CD4-positive, alpha-beta T cell treated with Interleukin-4 for 4 hours (primary cell): ENCODE measurements at places on chromosomes 16 and 17.

GRCh38 chr16:19933740-19934139 lies 49.1 kb upstream of the GPRC5B start:
- DNase-seq = no peak

DNA sequence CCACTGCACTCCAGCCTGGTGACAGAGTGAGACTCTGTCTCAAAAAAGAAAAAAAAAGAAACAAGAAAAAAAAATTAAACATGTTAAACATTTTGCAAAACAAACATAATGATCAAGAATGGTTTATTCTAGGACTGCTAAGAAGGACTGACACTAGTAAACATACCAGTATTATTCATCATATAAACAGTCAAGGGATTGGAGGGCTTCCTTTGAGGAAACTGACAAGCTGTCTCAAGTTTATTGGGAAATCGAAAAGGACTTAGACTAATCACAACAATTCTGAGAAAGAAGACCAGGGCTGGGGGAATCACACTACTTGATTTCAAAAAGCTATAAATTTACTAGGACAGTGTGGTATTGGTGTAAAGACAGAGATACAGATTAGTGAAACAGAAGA lies 75.5 kb downstream of the MYH10 start:
- DNase-seq = no peak

GRCh38 chr17:82932518-82933310 lies 92.9 kb upstream of the ZNF750 start:
- DNase-seq = no peak

DNA sequence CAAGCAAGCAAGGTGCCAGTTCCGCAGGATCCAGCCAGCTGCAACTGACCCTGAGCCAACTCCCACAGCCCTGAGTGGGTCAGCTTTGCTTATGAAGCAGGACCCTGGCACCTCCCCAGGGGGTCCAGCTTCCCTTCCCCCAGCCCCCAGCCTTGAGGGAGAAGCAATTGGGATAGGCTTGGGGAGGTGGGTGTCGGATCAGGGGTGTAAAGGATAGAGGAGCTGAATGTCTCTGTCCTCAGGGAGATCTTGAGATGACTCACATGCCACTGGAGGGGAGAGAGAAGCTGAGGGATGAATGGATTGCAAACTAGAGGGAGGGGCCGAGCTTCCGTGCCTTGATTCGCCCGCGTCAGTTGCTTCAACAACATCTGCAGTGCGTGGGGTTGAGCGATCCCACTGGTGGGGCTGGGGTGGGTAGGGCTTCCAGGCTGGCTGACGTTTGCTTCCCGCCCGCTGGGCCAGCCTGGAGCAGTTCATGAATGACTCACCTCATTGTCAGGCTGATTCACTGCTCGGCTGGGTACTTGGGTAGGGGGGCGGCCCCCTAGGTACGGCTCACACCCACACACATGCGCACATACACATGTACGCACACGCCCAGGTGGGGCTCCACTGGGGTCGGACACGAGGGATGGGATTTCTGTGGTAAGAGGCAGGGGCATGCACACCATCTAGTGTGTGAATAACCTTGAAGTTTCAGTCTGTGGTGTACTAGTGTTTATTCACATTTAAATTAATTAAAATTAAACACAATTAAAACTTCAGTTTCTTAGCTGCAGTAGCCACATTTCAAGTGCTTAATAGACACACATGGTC lies 3.6 kb upstream of the HROB start:
- DNase-seq = peak; percentile 48

DNA sequence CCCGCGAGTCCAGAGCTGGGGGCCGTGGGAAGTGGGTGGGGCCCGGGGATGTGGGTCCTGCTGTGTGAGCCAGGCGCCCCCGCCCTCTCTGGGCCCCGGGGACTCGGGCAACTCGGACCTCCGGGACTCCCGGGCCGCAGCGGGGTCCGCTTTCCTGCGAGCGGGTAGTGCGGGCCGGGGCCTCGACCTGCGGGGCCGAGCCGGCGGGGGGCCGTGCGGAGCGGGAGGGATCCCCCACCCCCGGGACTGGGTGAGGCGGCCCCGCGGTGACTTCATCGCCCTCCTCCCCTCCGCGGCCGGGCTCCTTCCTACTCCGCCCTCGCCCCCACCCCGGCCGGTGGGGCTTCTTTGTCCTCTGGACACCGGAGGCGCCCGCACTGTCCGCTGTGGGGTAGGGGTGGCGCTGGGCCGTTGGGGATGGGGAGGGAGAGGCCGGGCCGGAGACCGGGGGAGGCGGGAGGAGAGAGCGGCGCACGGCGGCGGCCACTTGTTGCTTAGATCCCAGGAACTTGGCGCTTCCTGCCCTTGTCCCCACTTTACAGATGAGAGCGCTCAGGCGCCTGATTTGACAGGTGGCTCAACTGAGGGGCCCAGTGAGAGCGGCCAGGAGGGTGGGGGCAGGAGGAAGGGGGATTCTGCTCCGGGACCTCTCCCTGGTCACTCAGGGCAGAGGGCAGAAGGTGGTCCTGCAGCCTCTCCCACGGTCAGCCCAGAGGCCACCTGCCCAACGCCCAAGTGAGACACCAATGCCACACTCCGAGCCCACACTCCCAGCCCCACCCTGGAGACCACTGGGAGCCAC lies 874 bp downstream of the CMTM3 start:
- peak; percentile 11 for DNase-seq

DNA sequence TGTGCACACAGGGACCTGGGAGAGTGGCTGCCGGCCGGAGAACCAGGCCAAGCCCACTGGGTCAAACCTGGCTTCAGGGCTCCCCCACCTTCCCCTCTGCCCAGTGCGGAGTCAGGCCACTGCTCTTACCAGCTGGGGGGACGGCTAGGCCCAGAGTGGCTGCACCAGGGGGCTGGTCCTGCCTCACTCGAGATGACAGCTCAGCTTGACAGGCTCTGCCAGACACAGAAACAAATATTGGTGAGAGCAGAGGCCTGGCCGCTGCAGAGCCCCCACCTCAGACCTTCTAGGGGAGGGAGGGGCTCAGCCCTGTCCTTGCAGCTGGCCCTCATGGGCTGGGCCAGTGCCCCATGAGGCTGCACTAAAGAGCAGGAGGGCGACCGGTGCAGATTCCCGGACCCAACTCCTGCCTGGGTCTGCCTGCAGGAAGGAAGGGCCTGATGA lies 4.5 kb downstream of the NUDT16L1 start:
- DNase-seq = no peak

GRCh38 chr17:10295728-10296343 lies 77.0 kb downstream of the MYH13 start:
- peak; percentile 27 for DNase-seq

DNA sequence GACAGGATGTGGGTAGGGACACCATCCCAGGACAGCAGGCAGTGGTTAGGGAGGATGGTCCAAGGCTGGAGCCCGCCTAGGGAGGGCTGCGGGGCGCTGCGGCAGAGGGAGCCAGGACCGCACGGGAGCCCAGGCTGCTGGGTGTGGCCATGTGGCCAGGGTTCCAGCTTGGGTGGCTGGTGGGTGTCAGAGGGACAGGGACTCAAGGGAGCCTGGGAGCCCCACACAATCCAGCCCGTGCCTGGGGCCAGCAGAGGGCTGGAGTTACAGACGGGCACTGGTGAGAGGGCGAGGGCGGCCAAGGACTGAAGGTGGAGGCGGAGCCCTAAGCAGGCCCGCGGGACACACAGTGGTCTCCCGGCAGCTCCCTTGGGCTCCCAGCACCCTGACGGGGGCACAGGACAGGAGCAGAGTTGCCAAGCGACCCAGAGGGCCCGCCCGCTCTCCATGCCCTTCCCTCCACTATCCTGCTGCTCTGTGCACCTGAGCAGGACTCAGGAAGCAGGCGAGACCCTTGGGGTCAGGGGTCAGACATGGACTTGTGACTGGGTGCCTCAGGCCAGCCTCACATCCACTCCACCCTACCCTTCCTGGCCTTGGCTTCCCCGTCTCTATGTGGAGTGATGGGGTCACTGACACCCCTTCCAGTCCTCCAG lies 7.1 kb downstream of the MRPL28 start:
- no peak for DNase-seq

- DNase-seq = no peak
Observed at GRCh38 chr17:41301916-41302901, at the start of gene KRTAP29-1. Gene KRTAP29-1 (minus strand): TSS chr17:41302851. CDS start chr17:41302851, 0 bp downstream.

DNA sequence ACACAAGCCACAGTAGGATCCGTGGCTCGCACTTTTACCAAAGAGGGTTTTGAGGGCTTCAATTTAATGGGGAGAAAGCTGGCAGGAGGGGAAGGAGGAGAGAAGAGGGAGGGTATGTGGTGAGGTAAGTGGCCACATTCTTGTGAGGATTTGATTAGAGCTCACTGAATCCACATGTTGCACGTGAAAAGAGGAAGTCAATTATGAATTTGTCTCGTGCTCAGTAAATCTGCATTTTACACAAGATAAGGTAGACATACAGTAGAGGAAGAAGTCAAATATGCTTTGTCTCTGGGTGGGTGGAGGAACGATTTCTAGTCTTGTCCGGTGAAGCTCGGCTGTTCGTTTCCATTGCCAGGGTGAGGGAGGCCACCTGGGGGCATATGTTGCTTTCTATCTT lies 862 bp downstream of the ZNF232 start:
- DNase-seq = no peak

DNA sequence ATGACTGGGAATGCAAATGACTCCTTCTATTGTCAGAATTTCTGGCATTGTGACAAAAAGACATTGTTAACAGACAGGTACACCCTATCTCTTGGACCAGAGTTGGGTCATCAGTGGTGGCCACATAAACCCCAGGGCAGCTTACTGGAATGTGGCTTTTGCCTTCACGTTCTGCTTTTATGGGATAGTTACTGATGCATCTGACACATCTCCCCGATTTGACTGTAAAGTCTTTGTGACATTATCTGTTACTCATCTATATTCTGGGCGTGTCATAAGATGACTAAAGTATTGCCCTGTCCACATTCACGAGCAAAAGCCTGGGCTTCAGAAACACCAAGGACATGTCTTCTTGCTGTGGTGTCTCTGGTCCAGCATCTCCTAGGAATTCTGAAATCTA lies 18.7 kb upstream of the AQP8 start:
- no peak for DNase-seq

DNA sequence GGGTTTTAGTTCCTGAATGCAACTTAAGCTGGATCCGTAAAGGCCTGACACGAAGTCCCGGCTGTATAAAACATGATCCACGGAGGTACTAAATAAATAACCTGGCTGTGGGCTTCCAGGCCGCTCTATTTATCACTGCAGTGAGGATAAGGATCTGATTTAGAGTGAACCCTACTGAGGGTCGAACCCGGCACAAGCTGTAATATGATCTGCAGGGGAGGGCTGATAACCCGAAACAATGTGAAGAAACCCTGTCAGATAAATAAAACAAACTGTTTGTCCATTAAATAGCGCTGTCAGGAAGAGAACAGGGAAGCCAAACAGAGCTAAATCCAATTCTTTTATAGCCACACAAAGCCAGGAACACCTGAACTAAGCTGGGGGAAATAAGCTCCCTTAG lies 375.6 kb upstream of the SALL1 start:
- DNase-seq = no peak

DNA sequence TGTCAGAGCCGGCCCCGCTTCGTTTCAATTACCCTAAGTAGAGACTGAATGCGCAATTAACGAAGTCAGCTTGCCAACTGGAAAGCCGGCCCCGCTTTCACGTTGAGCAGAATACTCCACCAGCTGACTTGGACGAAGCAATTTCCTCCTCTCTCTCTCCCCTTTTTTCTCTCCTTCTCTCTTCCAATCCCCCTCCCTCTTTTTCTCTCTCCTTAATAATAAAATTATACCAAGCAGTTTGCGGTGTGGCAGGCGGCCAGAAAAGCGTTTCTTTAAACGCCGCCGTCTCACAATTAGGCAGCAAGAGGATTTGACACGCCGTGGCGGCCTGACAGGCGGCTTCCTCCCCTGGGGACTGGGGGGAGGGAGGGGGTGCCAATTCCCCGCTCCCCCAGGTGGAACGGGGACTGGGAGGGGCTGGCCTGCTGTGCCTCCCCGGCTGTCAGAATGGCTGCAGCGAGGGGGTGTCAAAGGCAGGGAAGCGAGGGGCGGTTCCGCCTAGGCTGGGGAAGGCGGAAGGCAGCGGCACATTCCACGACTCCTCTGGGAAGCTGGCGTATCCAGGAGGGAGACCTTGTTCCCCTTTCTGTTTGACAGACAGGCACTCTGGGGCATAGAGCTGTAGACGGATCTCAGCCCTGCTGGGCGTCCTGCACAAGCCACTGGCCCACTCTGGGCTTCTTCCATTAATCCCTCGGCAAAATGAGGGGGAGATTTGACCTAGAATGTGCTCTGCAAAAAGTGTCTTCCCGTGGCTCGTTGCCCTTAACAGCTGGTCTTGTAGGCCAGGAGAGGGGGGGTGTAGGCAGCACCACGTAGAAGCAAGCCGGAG lies 52.7 kb downstream of the SREBF1 start:
- peak; percentile 8 for DNase-seq

GRCh38 chr17:77002103-77003045 lies 134.2 kb downstream of the MGAT5B start:
- no peak for DNase-seq

GRCh38 chr16:46976550-46976949 lies 3.1 kb upstream of the DNAJA2 start:
- DNase-seq = peak; percentile 10

GRCh38 chr17:17118399-17118798 lies 76.1 kb downstream of the MPRIP start:
- no peak for DNase-seq

- DNase-seq = no peak
Observed at GRCh38 chr16:4360538-4361021, 9.5 kb upstream of the PAM16 start.

DNA sequence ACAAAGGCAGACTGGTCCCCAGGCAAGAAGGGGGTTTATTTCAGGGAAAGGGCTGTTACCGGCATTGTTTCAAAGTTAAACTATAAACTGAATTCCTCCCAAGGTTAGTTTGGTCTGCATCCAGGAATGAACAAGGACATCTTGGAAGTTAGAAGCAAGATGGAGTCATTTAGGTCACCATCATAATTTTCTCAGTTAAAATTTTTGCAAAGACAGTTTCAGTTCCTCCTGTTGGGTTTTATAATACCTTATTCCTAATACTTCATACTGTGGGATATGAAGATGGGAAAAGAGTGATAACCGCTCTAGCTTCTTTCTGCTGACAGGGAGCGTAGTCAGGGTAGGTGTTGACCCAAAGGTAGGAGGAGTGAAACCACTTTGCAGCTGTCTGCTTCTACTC lies 24.8 kb downstream of the PMM2 start:
- no peak for DNase-seq

GRCh38 chr17:50966163-50966666 lies 100.1 kb upstream of the TOB1 start:
- DNase-seq = no peak

DNA sequence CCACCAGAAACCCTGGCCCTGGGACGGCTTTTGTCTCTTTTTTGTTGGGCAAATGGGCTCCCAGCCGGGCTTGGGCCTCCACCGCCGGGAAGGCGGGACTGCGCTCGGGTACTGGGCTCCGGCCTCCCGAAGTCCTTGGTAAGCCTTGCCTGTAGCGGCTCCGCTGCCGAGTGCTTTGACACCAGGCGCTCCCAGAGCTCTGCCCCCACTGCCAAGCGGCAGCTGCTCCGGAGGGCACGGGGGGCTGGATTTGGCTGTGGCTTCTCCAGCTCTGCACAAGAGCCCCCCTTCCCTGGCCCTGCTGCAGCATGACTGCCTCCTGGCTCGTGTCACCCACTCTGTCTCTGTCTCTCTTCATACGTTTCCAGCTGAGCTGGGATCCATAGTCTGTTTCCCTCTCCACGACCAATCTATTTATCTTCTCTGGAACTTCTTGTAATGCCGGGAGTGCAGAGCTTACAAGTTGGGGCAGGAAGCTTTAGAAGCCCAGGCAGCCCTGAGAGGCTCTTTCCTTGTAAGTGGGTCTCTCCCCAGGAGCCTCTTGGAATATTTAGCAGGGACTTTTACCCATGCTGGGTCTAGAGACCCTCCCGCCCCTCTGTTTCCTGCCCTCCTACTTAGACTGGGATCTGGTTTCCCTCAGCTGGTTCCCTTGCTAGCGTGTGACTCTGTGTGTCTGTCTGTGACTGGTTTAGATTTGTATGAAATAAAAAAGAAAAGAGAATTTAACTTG lies 246.9 kb upstream of the GSE1 start:
- DNase-seq = no peak

GRCh38 chr16:12896562-12896961 lies 4.8 kb upstream of the SHISA9 start:
- DNase-seq = no peak
